ENCODE measurements at places on chromosomes 7 and 10.

DNA sequence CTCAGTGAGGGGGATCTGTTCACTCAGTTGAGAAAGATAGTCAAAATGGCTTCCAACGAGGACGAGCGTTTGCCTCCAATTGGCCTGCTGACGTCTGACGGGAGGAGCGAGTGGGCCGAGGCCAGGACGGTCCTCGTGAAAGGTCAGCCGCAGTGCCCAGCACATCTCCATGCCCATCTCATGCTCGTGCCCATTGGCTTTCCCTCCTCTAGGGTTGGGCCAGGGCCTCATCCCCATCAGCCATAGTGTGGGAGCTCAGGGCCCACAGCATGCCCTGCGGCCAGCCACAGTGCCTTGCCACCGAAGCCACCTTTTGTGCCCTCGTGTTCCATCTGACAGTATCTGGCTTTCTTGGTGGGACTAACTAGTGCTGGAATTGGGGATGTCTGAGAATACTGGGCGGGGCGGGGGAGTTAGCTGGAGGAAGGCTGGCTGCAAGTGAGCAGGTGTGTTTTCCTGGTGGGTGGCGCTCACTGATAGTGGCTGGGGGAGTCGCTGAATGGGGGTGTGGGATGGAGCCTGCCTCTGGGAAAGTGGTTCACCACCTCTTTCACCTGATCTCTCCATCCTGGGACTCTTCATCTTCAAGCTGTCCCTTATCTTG lies 13.9 kb downstream of the CHAT start:
- no peak for DNase-seq

DNA sequence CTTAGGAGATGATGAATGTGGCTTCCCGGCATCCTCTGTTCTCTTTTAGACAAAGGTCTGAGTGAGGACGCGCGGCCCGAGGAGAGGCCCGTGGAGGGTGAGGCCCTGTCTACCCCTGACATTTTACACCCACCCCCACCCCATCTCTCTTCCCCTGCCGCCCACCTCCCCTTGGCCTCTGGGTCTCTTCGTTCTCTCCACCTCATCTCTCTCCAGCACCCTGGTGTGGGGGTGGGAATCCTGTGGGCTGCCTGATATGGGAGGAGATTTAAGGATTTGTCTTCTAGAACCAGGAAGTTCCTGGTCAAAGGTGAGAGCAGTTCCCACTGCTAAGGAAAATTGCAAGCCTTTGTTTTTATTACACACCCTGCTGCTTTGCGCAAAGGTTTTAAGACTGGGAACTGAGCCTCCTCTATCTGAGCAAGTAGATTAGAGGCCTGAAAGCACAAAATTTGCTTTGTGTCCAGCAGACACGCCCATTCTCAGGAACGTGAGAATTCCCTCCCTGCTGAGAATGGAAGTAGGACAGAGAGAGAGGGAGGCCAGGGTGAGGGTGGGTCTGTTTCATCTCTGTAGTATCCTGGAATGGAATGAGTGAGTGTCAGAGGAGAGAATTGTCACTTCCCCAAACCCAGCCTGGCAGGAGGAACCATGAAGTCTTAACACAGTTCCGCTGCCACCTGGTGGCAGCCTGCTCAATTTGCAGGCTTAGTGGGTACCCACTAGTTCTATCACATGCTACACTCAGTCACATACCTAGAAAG lies 91.2 kb downstream of the GTF2IRD1 start:
- no peak for DNase-seq

DNA sequence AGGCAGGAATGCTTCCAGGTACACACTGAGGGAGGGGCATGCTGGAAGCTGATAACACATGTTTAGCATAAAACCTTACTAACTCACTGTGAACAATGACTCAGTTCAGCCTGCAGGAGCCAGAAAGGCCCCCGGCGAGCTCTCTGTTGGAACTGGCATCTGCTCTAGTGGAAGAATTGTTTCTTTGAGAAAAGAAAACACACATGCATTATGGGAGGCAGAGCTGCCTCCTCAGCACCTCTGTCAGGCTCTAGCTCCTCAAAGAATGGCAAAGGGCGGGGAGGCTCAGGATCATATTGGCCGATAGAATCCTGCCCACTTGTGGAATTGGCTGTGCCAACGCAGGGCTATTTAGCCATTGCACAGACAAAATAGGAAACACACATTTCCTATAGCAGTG lies 338.3 kb downstream of the CXCL12 start:
- no peak for DNase-seq

DNA sequence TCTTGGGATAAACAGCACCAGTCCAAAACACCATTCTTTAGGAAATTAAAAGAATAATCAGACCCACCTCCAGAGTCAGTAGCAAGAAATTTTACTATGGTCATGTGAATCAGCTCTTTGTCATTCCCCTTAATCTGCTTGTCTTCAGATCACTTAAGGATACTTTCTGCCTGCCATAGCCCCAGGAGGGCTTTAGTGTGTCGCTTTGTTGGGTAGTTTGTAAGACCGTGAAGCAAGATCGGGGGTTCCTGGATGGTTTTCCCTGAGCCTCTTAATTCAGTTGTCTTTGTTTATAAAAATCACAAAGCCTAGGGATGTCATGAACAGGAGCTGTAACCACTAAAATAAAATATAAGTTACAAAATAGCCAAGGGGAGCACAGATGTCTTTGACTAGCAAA lies 223.6 kb downstream of the RELN start:
- no peak for DNase-seq

GRCh38 chr10:133515471-133515870 lies 11.7 kb upstream of the CYP2E1 start:
- DNase-seq: no peak

GRCh38 chr10:73586583-73586984 lies 4.6 kb downstream of the USP54 start:
- DNase-seq: no peak

DNA sequence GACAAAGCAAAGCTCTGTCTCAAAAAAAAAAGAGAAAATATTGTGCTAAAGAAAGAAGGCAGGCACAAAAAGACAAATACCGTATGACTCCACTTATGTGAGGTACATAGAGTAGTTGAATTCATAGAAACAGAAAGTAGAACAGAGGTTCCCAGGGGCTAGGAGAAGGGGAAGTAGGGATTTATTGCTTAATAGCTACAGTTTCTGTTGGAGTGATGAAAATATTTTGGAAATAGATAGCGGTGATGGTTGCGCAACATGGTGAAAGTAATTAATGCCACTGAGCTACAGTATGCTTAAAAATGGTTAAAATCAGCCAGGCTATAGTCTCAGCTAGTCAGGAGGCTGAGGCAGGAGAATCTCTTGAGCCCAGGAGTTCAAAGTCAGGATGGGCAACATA lies 18.5 kb upstream of the NPFFR1 start:
- no peak for DNase-seq

DNA sequence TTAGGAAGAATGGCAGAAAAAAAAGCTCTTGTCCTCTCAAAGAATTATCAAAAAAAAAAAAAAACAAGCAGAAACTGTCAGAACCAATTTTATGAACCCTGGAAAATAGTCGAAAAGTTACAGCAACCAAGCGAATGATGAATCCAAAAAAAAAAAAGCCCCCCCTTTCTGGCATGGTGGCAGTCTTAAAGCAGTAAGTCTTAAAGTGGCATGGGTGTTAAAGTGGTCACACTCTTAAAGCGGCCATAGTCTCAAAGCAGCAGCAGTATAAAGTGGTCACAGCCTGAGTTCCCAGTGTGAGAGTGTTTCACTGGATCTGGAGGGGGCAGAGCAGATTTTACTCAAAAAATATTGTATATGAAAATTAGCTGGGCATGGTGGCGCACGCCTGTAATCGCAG lies 96.8 kb upstream of the RAB18 start:
- no peak for DNase-seq

GRCh38 chr10:118961436-118961835 lies 68.1 kb upstream of the NANOS1 start:
- no peak for DNase-seq

DNA sequence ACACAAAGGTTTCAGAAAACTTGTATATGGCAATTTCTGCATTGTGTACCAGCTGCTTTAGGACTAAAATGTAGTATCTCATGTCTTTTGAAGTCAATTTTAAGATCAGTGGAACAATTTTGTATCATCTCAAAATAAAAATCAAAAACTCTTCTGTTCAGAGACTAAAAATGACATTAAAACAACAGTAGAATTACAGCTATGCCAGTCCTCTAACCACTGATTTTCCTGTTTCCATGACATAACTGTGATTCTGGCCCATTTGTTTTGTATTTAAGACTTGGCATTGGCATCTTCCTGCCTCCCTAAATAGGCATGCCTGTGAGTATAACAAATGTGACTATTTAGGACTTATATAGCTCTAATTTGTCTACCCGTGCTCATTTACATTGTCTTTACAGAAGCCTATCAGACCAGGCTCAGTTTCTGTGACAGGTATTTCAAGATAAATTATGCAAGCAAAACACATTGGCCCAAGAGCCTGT lies 29.1 kb upstream of the VPS41 start:
- no peak for DNase-seq

DNA sequence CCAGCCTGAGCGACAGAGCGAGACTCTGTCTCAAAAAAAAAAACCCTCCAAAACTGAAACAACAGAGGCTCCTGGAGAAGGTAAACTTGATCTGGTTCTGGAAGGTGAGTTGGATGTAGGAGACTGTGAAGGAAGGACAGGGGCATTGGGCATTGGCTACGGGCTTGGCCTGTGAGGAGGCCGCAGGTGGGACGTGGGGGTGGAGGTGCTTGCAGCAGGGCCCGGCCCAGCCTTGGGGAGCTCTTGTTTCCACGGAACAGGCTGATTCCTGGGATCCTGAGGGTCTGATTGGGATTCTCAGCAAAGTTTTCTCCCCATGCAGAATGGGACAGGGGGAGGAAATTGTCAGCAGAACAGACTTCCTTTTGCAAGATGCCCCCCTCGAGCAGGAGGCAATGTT lies 30.6 kb downstream of the IL15RA start:
- no peak for DNase-seq

- DNase-seq: no peak
Measured at GRCh38 chr7:156667110-156667426, 26.5 kb downstream of the RNF32 start.

- DNase-seq: no peak
Measured at GRCh38 chr10:73889014-73889413, 14.7 kb upstream of the CAMK2G start.

DNA sequence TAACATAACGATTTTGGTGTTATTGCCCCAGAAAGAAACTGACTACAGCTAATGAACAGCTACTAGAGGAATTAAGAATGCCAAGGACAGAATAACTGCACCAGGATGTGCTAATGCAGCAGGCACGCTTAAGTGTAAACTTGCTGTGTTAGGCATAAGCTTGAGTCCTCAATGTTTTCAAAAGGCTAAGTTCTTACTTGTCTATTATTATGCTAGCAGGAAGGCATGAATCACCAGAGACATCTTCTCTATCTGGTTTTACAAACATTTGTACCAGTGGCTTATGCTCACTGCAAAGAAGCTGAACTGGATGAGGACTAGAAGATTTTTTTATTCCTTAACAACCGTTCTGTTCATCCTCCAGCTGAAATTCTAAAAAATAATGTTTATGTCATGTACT lies 1035.3 kb downstream of the NRG3 start:
- DNase-seq: no peak

- DNase-seq: no peak
Measured at GRCh38 chr7:158235862-158236261, 351.8 kb downstream of the PTPRN2 start.

- no peak for DNase-seq
Measured at GRCh38 chr7:78226059-78226719, 427.6 kb downstream of the PHTF2 start.

DNA sequence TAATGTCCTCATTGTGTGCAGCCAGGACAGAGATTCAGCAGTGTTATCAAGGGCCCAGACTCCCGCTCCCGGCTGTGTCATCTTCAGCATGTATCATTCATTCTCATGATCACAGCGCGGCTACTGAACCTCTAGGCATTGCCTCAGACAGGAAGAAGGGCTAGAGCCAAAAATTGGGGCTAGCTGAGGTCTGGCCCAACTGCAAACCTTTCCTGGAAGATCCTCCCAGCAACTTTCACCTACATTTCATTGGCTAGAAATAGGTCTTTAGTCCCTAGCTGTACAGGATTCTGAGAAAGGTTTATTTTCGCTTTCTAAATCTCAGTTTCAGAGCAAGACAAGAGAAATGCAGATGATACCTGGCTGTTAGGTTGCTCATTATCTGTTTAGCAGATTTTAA lies 81.9 kb downstream of the CREM start:
- no peak for DNase-seq

DNA sequence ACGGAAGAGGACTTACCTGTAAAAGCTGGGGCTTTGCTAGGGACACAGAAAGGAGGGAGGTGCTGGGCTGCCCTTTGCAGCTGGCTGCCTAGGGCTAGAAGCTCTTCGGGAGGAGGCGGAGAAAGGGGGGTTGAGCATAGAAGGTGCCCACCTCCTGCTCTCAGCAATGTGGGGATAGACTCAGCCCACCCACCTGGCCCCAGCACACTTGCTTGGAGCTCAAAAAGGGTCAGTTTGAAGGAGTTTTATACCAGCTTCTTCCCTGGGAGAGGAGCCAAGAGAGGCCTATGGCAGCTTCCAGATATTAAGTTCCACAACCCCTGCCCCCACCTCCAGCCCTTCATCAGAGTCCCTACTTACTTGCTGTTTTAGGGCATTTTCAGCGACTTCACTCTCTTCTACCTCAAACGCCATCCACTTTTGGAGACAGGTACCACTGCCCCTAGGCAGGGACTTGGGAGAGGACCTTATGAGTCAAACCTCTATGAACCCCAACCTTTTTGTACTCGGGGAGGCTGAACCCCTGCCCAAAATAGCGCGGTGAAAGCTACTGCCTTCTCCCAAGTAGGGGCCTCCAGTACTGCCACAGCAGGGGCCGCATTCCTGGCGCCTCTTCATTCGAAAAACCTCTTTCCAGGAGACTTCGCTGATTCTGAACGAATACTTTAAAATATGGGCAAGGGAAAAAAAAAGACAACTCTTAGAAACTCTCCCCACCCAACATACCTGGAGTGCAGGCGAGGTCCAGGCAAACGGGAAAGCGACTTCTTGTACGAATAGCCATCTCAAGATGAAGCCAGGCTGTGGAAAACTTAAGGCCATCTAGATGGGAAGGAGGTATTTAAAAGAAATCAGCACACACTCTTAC lies 1.2 kb upstream of the EVX1 start:
- DNase-seq: no peak

GRCh38 chr10:5014936-5015335 lies 11.3 kb upstream of the AKR1C2 start:
- DNase-seq: no peak

- no peak for DNase-seq
Measured at GRCh38 chr10:75432176-75432575, 752 bp downstream of the LRMDA start.

Measured in stimulated activated CD8-positive, alpha-beta memory T cell treated with anti-CD3 and anti-CD28 coated beads, Interleukin-12 subunit alpha, Interleukin-12 subunit beta, amount 100 ng/mL, for 4 hours (primary cell).